AG08395 (cell line): ENCODE measurements at places on chromosomes 2 and 18.

GRCh38 chr2:238108423-238109183, 8.5 kb downstream of the ESPNL start:
- no peak for DNase-seq

DNA sequence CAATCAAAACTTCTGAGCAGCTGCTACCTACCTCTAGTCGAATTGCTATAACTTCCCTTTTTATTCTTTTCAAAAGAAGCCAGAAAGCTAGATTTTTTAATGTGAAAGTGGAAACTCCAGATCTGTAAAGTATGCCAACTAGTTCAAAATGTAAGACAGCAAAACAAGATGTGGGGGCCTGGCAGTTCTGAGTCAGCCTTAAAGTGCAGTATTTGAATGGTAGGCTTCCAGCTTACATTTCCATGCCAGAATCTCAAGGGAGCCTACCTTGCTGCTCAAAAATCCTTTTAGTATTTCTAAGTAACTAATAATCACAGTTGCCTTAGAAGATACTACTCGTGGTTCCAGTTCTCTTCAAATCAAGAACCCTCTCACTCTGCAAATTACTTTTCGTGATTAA, 1288.7 kb downstream of the LRP1B start:
- no peak for DNase-seq

GRCh38 chr18:74233933-74234325, 57.8 kb downstream of the CYB5A start:
- DNase-seq = no peak

DNA sequence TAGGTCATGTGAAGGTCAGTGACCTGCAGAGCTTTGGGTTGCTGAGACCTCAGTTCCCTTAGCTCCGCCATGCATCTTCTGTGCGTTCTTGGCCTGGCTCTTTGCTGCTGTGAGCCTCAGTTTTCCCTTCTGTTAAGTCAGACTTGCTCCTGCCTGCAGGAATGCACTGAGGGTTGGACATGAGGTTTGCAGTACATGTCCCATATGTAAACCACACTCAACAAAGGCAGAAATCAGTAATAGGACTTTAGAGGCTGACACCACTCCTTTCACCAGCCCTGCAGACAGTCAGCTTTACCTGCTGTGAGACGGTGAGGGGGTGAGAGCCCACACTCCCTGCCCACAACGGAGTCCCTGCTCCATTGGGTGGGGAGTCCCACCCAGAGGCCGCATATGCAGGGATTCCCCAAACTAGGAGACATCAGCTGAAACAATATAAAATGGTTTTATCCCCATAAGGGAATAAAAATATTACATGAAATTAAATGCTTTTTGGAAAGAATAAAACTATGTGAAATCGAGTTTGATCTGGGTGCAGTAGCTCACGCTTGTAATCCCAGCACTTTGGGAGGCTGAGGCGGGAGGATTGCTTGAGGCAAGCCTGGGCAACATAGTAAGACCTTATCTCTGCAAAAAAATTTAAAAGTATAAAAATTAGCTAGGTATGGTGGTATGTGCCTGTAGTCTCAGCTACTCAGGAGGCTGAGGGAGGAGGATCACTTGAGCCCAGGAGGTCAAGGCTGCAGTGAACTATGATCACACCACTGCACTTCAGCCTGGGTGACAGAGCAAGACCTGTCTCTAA, 55.1 kb downstream of the MYO7B start:
- DNase-seq = no peak

- DNase-seq = no peak
Measured at GRCh38 chr2:42492691-42493467, 903 bp downstream of the KCNG3 start.
